ENCODE measurements at places on chromosomes 1 and 21.

GRCh38 chr1:119327450-119328155 is 41.0 kb upstream of the HAO2 start:
- DNase-seq: peak; percentile 86

DNA sequence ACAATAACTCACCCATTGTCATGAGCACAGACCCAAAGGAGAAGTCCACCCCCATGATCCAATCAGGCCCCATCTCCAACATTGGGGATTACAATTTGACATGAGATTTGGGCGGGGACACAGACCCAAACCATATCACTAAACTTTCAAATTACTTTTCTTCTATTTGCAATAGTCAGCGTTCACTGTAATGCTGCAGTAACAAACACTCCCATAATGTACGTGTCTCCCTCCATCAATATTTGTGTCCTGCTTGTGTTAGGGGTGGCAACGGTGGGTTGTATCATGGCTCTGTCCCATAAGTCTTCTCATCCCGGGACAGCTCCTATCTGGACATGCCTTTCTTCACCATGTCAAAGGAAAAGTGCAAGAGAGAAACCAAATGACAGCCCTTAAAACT is 26.2 kb downstream of the TFF3 start:
- DNase-seq: no peak

DNA sequence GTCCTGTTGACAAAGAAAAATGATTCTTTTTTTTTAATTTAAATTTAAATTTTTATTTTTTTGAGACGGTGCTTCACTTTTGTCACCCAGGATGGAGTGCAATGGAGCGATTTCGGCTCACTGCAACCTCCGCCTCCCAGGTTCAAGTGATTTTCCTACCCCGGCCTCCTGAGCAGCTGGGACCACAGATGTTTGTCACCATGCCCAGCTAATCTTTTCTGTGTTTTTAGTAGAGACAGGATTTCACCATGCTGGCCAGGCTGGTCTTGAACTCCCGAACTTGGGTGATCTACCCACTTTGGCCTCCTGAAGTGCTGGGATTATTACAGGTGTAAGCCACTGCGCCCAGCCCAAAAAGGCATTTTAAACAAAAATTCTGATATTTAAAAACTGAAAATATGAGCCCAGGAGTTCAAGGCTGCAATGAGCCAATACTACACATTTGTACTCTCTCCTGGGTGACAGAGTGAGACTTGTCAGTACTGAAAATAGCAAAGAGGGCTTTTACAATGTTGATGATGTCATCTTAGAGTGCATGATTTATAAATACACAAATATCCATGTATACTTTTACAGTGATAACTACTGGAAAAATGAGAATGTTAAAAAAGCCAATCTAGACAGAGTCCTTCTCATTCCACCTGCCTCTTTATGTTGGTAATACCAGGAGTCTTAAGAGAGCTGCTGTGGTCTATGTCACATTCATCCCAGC is 56.0 kb upstream of the STUM start:
- DNase-seq: no peak

DNA sequence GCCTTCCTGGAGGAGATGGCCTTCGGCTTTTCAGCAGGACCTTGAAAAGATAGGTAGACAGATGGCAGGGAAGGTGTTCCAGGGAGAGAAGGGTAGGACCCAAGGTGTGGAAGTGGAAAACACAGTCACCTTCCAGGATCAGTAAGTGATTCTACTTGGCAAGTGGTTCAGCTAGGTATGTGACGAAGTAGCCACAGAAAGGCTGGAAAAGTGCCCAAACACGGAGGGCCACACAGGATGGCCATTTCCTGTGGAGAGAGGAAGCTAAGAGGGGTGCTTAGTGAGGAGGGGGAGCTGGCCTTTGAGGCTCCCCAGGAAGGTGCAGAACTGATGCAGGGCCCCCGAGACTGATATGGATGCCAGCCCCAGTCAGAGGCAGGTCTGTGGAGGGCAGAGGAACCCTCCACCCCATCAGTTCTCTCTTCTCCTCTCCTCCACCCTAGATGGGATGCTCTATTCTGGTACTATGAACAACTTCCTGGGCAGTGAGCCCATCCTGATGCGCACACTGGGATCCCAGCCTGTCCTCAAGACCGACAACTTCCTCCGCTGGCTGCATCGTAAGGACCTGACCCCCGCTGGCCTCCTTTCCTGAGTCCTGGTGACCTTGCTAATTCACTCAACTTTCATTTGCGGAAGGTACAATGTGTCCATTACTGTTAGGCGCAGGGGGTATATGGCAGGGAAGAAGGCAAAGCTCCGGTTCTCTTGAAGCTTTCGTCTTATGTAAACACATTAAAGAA is 6.8 kb downstream of the SEMA4A start:
- DNase-seq: no peak

DNA sequence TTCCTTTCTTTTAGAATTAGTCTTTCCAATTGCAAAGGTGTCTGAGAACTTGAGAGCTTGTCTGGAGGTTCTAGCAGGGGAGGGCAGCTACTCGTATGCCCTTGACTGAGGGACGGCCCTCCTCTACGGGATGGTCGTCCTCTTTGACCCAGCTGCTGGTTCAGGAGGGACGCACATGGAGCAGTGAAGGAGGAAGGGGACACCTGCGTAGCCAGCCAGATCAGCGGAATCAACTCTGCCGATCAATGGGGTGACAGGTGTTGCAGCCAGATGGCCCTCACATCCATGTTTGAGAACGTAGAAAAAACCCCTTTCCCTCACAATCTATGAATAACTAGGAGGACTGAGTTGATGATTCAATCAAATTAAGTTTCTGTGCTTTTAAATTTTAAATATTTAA is 15.7 kb upstream of the A3GALT2 start:
- DNase-seq: no peak

DNA sequence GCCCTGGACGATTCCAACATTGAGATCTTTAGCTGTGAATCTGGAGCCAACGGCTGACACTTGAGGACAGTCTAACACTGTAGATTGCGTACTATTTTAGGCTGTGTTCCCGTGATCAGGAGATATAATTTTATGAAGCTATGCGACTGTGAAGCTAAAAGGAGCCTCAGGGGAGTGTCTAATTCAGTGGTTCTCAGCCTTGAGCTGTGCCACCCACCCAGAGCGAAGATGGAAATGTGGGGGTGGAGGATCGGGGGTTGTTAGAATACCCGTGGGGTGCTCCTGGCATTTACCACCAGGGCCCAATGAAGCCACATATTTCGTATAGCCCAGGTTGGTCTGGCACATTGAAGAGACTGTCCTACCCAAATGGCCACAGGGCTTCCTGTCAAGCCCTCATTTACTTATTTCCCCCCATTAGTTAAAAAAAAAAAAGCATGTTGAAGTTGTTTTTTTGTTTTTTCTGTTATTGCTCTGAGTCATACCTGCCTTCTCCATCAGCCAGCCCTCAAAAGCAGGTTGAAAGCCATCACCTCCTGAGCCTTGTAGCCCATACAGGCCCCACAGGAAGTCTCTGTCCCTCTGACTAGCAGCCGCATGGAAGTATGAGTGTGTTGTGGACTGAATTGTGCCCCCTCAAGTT is 141.7 kb downstream of the GALNT2 start:
- no peak for DNase-seq

Measured in retina (tissue), 1 donor.